ENCODE measurements at places on chromosomes 12 and 14.

GRCh38 chr14:22850944-22851764, 14.8 kb downstream of the MMP14 start:
- DNase-seq, result peak; percentile 69

DNA sequence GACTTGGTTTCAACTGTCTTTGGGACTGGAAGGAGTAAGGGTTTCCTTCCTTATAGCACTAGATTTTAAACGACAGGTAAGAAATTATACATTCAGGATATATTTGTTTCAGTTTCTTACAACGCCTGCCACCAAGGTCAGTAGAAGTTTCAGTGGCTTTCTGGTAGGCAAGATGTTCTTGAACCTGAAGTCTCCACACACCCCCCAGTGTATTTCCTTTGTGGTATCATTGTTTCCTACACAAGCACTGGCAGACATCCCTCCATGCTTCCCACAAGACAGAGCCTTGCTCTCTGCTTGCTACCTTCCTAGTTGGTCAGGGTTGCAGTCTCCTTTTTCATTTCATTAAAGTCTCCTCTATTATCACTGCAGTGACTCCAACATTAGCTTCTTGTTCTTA, 283.1 kb downstream of the FLRT2 start:
- no peak for DNase-seq

DNA sequence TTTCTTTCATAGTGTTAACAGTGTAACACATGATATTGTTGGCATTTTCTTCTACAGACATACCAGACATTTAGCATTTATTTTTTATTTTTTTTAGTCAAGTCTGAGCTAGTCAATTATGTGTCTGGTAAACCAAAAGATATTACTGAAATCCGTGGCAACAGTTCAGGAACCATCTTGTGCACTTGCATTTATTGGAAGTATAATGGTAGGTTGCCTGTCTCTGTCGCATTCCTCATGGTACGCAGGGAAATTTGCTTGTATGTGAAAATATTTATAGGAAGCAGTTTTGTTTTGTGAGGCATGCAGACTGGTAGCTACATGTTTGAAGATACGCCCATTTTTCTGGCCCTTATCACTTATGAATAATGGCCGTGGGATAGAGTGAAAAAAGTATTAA, 186.1 kb upstream of the SLC38A2 start:
- no peak for DNase-seq

DNA sequence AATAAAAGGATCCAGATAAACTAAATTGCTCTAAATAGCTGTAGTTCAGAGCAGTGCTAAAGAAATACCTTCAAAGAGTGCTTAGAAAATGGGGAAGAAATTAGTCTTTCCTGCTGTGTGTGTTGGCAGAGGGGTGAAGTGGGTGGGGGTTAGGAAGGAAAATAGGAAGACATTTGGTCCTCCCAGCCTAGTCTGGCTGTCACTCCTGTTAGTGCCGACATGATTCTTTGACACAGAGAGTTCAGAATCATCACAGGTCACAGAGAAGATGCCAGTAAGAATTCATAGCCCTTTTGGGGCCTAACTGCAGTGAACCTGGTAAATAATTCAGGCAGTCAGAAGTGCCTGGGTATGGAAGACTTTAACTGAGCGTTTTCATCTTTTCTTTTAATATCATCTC, 74.8 kb downstream of the FLRT2 start:
- no peak for DNase-seq

- DNase-seq, result no peak
Observed at GRCh38 chr14:59538936-59539335, 37.7 kb downstream of the CCDC175 start.
